ENCODE measurements at places on chromosomes 1 and 21.

DNA sequence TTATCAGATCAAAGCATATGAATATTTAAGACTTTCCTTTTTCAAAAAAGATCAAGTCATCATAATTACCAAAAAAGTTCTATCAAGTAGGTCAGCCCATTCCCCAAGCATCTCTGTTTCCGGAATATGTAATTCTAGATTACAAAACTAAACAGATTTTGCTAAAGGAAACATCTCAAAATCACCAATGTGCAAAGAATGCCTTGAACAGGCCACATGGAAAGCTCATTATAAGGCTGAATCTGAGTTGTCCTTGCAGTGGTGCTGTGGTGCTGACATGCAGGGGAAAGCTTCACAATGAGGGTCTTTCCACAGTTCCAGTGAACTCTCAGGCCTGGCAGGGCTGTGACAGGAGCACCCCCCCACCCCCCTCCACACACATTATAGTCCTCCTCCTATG, 240.9 kb downstream of the OMA1 start:
- no peak for DNase-seq
- H3K27me3 ChIP-seq: no peaks in the 10 kb centered on the region
- no peak overlapping the region for H3K27ac ChIP-seq
- no peak overlapping the region for H3K4me3 ChIP-seq

- H3K4me1 ChIP-seq: no peaks in the 10 kb centered on the region
- H3K36me3 ChIP-seq: no peaks in the 10 kb centered on the region
- H3K4me3 ChIP-seq: no peak overlapping the region
- H3K27ac ChIP-seq: no peak overlapping the region
Measured at GRCh38 chr1:207995576-207995975, 84.7 kb upstream of the CD34 start.

GRCh38 chr1:96488777-96489176, 232.8 kb upstream of the PTBP2 start:
- no peaks in the 10 kb centered on the region for H3K36me3 ChIP-seq
- H3K27me3 ChIP-seq: no peaks in the 10 kb centered on the region
- H3K4me3 ChIP-seq: no peak overlapping the region
- H3K27ac ChIP-seq: no peak overlapping the region
- no peak for DNase-seq

- no peak for DNase-seq
- peak overlapping the region; percentile 60 for H3K27ac ChIP-seq
- H3K36me3 ChIP-seq: peaks cover 16% of the 10 kb centered on the region
- H3K27me3 ChIP-seq: no peaks in the 10 kb centered on the region
- no peak overlapping the region for H3K4me3 ChIP-seq
- H3K4me1 ChIP-seq: peaks cover 37% of the 10 kb centered on the region
Measured at GRCh38 chr21:33300701-33301631, 23.8 kb upstream of the IFNAR1 start.

DNA sequence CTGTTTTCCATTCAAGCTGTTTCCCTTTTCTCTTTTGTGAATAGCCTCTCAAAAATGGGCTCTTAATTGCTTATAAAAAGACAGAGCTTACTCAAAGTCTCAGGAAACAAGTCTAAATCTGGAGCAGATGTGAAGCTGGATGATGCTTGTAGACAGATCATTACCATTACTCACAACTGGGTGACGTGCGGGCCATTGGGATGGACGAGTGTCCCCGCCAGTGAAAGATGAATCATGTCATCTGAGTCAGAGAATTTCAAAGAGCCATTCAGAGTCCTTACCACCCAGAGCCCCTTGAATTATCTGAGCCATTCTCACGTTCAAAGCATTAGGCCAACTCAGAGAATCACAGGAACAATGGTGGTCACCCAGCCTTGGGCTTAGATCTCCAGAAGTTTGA, 134.6 kb downstream of the HUNK start:
- no peaks in the 10 kb centered on the region for H3K27me3 ChIP-seq
- H3K4me1 ChIP-seq: no peaks in the 10 kb centered on the region
- H3K4me3 ChIP-seq: no peak overlapping the region
- H3K27ac ChIP-seq: no peak overlapping the region
- no peak for DNase-seq
- no peaks in the 10 kb centered on the region for H3K36me3 ChIP-seq

DNA sequence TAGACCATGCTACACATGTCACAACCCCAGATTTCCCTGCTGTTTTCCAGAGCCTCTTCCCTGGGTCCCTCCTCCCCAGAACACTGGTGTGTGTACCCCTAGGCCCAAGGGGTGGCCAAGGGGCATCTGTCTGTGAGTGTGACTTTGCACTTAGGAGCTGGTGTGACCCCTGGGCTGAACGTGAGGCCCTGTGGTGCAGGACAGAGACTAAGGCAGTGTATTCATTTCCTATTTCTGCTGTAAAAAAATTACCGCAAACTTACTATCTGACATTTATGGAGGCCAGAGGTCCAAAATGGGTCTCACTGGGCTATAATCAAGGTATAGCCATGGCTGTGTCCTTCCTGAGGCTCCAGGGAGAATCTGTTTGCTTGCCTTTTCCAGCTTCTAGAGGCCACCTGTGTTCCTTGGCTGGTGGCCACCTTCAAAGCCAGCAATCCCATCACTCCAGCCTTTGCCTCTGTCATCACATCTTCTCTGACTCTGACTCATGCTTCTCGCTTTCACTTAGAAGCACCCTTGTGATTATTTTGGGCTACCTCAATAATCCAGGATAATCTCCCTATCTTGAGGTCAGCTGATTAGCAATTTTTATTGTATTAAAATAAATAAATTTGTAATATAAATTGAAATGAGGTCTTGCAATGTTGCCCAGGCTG, 24.0 kb upstream of the ELOA start:
- H3K4me1 ChIP-seq: peaks cover 20% of the 10 kb centered on the region
- H3K4me3 ChIP-seq: no peak overlapping the region
- peaks cover 1% of the 10 kb centered on the region for H3K36me3 ChIP-seq
- no peak overlapping the region for H3K27ac ChIP-seq
- H3K27me3 ChIP-seq: no peaks in the 10 kb centered on the region

Measured in activated CD4-positive, alpha-beta T cell treated with anti-CD3 and anti-CD28 coated beads, Interleukin-2, amount 10 ng/mL, durations not matched to agents 24 days and 14 days (primary cell).